Activated CD4-positive, alpha-beta T cell treated with anti-CD3 and anti-CD28 coated beads, Interleukin-2, amount 10 ng/mL, durations not matched to agents 7 days and 5 days (primary cell): ENCODE measurements at places on chromosomes 13 and 19. TPM values are rescaled to one million over a fixed set of nuclear protein-coding genes. Genes with fewer than 3 reads are reported as not detected.

DNA sequence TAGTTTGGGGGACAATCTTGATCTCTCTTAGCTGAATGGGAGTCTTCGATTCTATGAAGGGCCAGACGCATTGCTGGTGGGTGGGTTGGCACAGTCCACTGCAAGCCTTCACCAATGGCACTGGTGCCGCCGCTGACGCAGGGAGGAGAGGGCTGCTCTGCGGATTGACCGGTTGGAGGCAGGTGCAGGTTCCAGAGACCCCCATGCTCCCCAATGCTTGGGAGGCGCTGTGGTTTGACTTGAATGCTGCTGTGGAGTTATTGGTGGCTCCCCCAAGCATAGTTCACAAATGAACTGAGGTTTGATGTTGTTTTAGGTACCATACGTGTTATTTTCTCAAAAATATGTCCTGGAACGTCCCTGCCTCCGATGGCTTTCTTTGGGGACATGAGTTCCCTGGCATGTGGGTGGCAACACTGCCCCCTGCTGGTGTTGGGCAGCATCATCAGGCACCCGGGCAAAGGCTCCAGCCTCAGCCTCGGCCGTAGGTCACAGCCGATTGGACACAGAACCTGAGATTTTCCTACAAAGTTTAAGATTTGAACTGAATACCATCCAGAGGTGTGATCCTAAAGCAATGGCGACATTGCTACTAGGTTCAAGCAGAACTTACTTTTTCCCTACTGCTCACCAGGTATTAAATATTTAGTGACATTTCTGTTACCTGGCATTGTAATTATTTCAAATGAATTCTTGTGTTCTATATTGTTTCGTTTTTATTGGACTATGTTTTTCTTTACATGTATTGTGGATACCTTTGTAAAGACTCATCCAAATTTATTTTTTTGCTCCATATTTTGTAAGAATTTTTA lies 95.5 kb downstream of the ANKRD10 start:
- peaks cover 2% of the 10 kb centered on the region for H3K27me3 ChIP-seq
- H3K4me3 ChIP-seq: no peak overlapping the region
- H3K27ac ChIP-seq: no peak overlapping the region
- H3K4me1 ChIP-seq: peaks cover 14% of the 10 kb centered on the region

Gene GGACT
- total RNA-seq: 9.9 TPM

Gene LHFPL6
- total RNA-seq: 0.12 TPM

Gene FFAR3
- total RNA-seq: not detected

DNA sequence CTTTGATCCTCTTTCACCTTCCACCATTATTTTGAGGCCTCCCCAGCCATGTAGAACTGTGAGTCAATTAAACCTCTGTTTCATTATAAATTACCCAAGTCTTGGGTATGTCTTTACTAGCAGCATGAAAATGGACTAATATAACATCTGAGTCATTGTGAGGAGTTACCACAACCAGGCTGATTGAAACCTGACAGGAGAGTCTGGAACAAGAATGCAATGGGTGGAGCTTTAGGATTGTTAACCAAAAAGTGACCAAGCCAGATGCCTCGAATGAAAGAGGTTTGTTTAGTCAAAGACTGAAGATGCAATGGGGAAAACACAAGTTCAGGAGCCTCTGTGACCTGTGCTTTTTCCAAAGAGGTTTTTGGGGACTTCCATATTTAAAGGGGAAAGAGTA lies 659.0 kb downstream of the SLITRK6 start:
- DNase-seq: no peak
- H3K36me3 ChIP-seq: no peaks in the 10 kb centered on the region
- no peak overlapping the region for H3K4me3 ChIP-seq
- H3K4me1 ChIP-seq: no peaks in the 10 kb centered on the region
